Neuronal stem cell (in vitro differentiated cells): ENCODE measurements at places on chromosomes 6 and 20.

- no peaks in the 10 kb centered on the region for H3K27me3 ChIP-seq
- no peak for DNase-seq
- H3K27ac ChIP-seq = no peak overlapping the region
- no peaks in the 10 kb centered on the region for H3K4me1 ChIP-seq
- no peaks in the 10 kb centered on the region for H3K36me3 ChIP-seq
Observed at GRCh38 chr6:45021676-45022075, 306.5 kb upstream of the RUNX2 start.

DNA sequence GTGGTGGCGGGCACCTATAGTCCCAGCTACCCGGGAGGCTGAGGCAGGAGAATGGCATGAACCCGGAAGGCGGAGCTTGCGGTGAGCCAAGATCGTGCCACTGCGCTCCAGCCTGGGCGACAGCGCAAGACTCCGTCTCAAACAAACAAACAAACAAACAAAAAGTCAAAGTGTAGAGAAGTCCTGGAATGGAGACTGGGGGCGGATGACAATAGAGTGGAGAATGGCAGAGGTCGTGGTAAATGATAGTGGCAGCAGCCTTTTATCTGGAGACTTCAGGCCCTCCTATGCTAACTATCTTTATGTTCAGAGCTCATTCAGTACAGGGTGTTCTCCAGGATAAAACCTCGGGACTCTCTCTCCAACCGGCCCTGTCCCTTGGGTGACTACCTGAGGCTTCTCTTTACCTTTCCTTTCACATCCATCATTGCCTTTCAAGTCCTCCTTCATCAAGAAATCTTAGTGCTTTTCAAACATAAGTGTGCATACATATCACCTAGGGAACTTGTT is 1.4 kb upstream of the FKBPL start:
- H3K36me3 ChIP-seq = peaks cover 4% of the 10 kb centered on the region
- no peak overlapping the region for H3K27ac ChIP-seq
- no peak overlapping the region for H3K4me3 ChIP-seq
- no peak for DNase-seq
- peaks cover 11% of the 10 kb centered on the region for H3K4me1 ChIP-seq
- peaks cover 2% of the 10 kb centered on the region for H3K27me3 ChIP-seq

GRCh38 chr6:154995254-154996015 is at the start of gene TIAM2:
Gene TIAM2, plus strand, starts transcription at chr6:154995315. Its CDS starts 133,909 bp downstream, at chr6:155129224.
- H3K4me3 ChIP-seq = peak within 1 kb of the TSS; percentile 91
- peak; percentile 62 for DNase-seq
- peaks cover 10% of the 10 kb centered on the region for H3K4me1 ChIP-seq
- H3K27ac ChIP-seq = no peak within 1 kb of the TSS
- no peaks in the 10 kb centered on the region for H3K36me3 ChIP-seq

DNA sequence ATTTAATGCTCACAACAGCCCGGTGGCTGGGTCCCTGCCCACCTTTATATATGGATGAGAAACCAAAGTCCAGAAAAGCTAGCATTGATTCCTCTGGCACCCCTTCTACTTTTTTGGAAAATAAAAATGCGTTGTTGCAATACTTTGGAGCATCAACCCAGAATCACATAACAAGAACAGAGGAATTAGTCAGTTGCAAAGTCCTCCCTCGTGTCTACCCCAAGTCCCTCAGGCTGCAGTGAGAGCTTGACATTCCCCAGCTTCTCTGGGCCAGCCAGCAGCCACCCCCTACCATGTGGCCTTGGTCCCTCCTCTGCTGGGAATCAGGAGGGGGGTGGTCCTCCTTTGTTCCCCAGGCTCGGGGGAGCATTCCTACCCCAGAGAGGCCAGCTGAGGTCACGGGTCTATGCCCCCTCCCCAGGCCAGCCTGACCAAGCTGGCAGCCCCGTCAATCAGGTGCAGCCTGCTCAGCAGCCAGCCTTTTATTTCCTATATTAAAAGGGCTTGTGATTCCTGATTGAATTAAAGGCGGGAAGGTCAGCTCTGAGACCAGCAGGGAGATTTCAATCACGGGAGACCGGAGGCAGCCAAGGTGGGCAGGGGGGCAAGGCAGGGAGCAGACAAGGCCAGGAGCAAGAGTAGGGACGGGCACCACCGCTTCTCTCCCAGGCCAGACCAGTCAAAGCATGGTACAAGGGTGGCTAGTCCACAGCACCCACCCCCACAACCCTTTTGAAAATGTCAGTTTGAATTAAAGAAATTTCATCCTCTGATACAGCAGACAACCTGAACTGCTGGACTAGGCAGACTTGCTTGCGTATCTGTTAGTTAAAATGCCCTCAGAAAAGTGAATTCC is 158.9 kb downstream of the MRPL14 start:
- peaks cover 4% of the 10 kb centered on the region for H3K27me3 ChIP-seq
- H3K36me3 ChIP-seq = no peaks in the 10 kb centered on the region
- peak; percentile 36 for DNase-seq
- H3K27ac ChIP-seq = no peak overlapping the region

DNA sequence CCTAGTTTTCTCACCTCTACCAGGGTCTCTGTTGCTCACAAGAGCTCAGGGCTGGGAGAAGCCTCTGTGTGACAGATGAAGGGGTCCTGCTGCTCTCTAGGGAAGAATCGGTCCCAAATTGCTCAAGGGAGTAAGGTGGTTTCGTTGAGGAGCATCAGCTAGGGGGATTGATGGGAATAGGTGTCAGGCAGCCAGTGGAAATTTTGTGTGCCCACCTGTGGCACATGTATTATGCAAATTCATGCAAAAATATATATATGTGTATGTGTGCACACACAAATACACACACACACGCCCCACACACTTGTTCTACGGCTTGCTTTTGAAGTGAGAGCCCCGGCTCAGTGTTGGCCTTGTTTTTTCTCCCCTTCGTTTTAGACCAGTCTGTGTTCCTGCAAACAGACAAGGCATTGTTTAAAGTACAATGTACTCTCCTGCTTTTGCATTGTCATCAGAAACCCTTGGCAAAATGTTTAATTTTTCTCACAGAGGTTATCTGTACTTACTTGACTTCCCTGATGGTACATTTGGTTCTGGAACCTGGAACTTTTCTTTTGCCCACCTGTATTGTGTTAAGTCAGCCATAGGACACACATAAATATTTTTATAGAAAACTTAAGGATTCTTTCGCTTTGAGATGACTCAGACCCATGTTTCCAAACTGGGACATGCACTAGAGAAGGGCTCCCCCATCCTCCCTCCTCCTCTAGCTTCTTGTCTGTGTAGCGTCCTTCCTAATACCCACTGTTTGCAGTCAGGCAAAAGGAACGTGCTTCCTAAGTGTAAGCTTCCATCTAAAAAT is 26.7 kb downstream of the FOXO3 start:
- H3K27me3 ChIP-seq = no peaks in the 10 kb centered on the region
- no peak overlapping the region for H3K4me3 ChIP-seq
- H3K4me1 ChIP-seq = peaks cover 13% of the 10 kb centered on the region
- DNase-seq = no peak
- H3K36me3 ChIP-seq = no peaks in the 10 kb centered on the region

GRCh38 chr6:14965424-14966075 is 280.3 kb upstream of the JARID2 start:
- no peaks in the 10 kb centered on the region for H3K36me3 ChIP-seq
- peaks cover 2% of the 10 kb centered on the region for H3K4me1 ChIP-seq
- no peak for DNase-seq
- H3K27me3 ChIP-seq = no peaks in the 10 kb centered on the region
- no peak overlapping the region for H3K4me3 ChIP-seq

GRCh38 chr6:109290143-109290931 is 91.9 kb downstream of the CD164 start:
- DNase-seq = no peak
- H3K4me3 ChIP-seq = no peak overlapping the region
- no peak overlapping the region for H3K27ac ChIP-seq
- peaks cover 17% of the 10 kb centered on the region for H3K27me3 ChIP-seq
- peaks cover 7% of the 10 kb centered on the region for H3K4me1 ChIP-seq

GRCh38 chr6:11767978-11768756 is 10.4 kb downstream of the ADTRP start:
- H3K27me3 ChIP-seq = no peaks in the 10 kb centered on the region
- H3K27ac ChIP-seq = no peak overlapping the region
- no peak overlapping the region for H3K4me3 ChIP-seq
- DNase-seq = no peak

GRCh38 chr20:57210054-57210910 is 56.2 kb downstream of the BMP7 start:
- no peak overlapping the region for H3K27ac ChIP-seq
- H3K4me1 ChIP-seq = peaks cover 23% of the 10 kb centered on the region
- peaks cover 42% of the 10 kb centered on the region for H3K36me3 ChIP-seq
- DNase-seq = no peak
- no peak overlapping the region for H3K4me3 ChIP-seq

DNA sequence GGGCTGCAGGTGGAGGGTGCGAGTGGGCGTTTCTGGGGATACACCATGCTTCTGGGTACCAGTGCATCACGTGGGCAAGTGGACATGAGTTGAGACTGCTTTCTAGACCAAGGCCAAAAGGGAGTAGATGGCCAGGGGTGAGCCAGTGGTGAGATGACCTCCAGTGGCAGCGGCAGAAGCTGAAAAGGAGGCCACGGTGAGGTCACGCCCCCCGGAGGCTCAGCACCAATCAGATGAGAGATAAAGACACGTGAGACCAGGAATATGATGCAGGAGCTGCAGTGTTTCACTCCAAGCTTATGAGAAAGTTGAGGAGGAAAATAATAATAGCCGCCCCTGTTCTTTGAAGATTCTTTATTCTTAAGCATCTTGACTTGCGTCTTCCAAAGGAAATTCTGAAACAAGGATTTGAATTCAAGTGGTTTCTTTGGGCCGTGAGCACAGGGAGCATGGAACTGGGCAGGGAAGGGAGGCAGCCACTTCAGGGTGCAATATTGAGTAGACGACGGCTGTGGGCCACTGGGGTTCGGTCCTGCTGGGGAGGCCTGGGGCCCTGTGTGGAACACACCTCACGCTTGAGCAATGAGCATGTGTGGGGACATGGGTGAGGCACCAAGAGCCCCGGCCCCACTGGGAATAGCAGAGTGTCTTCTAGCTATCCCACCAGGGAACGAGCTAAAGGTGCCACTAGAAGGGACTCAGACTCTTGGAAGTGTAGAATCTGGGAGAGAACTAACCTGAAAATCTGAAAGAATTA is 156.7 kb upstream of the LRFN2 start:
- H3K27ac ChIP-seq = no peak overlapping the region
- H3K4me3 ChIP-seq = no peak overlapping the region
- no peak for DNase-seq
- H3K27me3 ChIP-seq = no peaks in the 10 kb centered on the region
- no peaks in the 10 kb centered on the region for H3K36me3 ChIP-seq

DNA sequence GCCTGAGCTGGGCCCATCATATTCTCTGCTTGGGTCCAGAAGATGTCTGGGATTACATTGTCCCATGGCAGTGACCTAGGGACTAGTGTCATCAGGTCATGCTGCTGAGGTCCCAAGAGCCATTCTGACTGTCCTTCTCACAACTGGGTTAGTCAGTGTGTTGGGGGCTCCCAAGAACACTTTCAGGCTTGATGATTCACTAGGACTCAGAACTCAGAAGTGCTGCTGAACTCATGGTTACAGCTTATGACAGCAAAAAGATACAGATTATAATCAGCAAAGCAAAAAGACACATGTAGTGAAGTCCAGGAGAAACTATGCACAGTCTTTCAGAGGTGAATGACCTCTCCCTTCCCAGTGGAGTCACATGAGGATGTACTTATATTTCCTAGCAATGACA is 107.8 kb downstream of the SYNE1 start:
- H3K27ac ChIP-seq = no peak overlapping the region
- no peak overlapping the region for H3K4me3 ChIP-seq
- no peak for DNase-seq

GRCh38 chr6:43886717-43887339 is 116.8 kb downstream of the VEGFA start:
- H3K4me3 ChIP-seq = no peak overlapping the region
- H3K36me3 ChIP-seq = no peaks in the 10 kb centered on the region
- H3K27ac ChIP-seq = no peak overlapping the region
- H3K27me3 ChIP-seq = no peaks in the 10 kb centered on the region
